A549 treated with ZK216348 at 1 μM for 4 hours (cell line): ENCODE measurements at places on chromosomes 6 and 20. TPM values are rescaled to one million over a fixed set of nuclear protein-coding genes. Genes with fewer than 3 reads are reported as not detected.

NKX2-4 gene
- not detected in 5 replicates for total RNA-seq

SFTA2 gene
- not detected in 5 replicates for total RNA-seq

VWA7 gene
- total RNA-seq = 0.53 to 2.7 TPM (median 1.1 TPM) in 5 replicates

RIMS1 gene
- total RNA-seq = not detected in 5 replicates

OR2H1 gene
- total RNA-seq = not detected in 5 replicates

ULBP2 gene
- 3.3 to 4.3 TPM (median 3.9 TPM) in 5 replicates for total RNA-seq

C6orf120 gene
- total RNA-seq = 8.3 to 15.1 TPM (median 12.6 TPM) in 5 replicates

TMC2 gene
- total RNA-seq = not detected in 5 replicates

SYTL3 gene
- 1.1 to 1.8 TPM (median 1.4 TPM) in 5 replicates for total RNA-seq

DACT2 gene
- 0.14 to 0.27 TPM (median 0.15 TPM) in 5 replicates for total RNA-seq

ADISSP gene
- 83.9 to 169 TPM (median 156 TPM) in 5 replicates for total RNA-seq

AIF1 gene
- not detected in 5 replicates for total RNA-seq

MLIP gene
- total RNA-seq = not detected in 5 replicates

C6orf89 gene
- 13.1 to 18.6 TPM (median 17.6 TPM) in 5 replicates for total RNA-seq

BNIP5 gene
- not detected in 5 replicates for total RNA-seq

TPD52L2 gene
- 119 to 139 TPM (median 129 TPM) in 5 replicates for total RNA-seq

SLC16A10 gene
- 0.08 to 0.51 TPM (median 0.34 TPM) in 5 replicates for total RNA-seq

MPIG6B gene
- total RNA-seq = not detected in 5 replicates

ANGPT4 gene
- 0.04 to 0.06 TPM in 2 of 5 replicates, not detected in the others for total RNA-seq

PDYN gene
- not detected in 5 replicates for total RNA-seq

LTA gene
- total RNA-seq = not detected in 5 replicates

MCHR2 gene
- not detected in 5 replicates for total RNA-seq

MTFR2 gene
- total RNA-seq = 10.4 to 14.4 TPM (median 11.9 TPM) in 5 replicates

FAM210B gene
- 8.5 to 12.8 TPM (median 12.5 TPM) in 5 replicates for total RNA-seq

PCK1 gene
- 0.04 to 0.13 TPM (median 0.05 TPM) in 3 of 5 replicates, not detected in the others for total RNA-seq

SPO11 gene
- total RNA-seq = not detected in 5 replicates

CYP39A1 gene
- total RNA-seq = 0.08 to 0.13 TPM in 2 of 5 replicates, not detected in the others

KCNQ5 gene
- 1.2 to 1.8 TPM (median 1.5 TPM) in 5 replicates for total RNA-seq

MYBL2 gene
- 66.0 to 82.8 TPM (median 79.5 TPM) in 5 replicates for total RNA-seq

NKX2-2 gene
- total RNA-seq = not detected in 5 replicates

KCNK15 gene
- total RNA-seq = 0.33 to 0.64 TPM (median 0.56 TPM) in 5 replicates

PTCRA gene
- not detected in 5 replicates for total RNA-seq

PRICKLE4 gene
- 0.70 to 1.6 TPM (median 1.1 TPM) in 4 of 5 replicates, not detected in the other for total RNA-seq

HLA-DQB2 gene
- total RNA-seq = not detected in 5 replicates

TBXT gene
- total RNA-seq = not detected in 5 replicates

SLC12A5 gene
- total RNA-seq = 12.2 to 17.7 TPM (median 14.1 TPM) in 5 replicates

C6orf58 gene
- total RNA-seq = 0.22 TPM in 1 of 5 replicates, not detected in the others

LY6G6D gene
- not detected in 5 replicates for total RNA-seq

GID8 gene
- total RNA-seq = 21.2 to 22.6 TPM (median 22.1 TPM) in 5 replicates

NDUFAF4 gene
- total RNA-seq = 32.1 to 61.8 TPM (median 43.7 TPM) in 5 replicates

ARMC12 gene
- total RNA-seq = 0.22 to 0.96 TPM (median 0.40 TPM) in 4 of 5 replicates, not detected in the other

CST2 gene
- 0.28 to 0.83 TPM (median 0.50 TPM) in 4 of 5 replicates, not detected in the other for total RNA-seq

IGF2R gene
- total RNA-seq = 27.9 to 34.1 TPM (median 30.2 TPM) in 5 replicates

FAM209A gene
- total RNA-seq = 0.19 to 0.55 TPM (median 0.33 TPM) in 4 of 5 replicates, not detected in the other

DPPA5 gene
- not detected in 5 replicates for total RNA-seq

ARHGAP40 gene
- not detected in 5 replicates for total RNA-seq

ZBTB2 gene
- 13.6 to 17.3 TPM (median 16.3 TPM) in 5 replicates for total RNA-seq
